HT-29 (cell line): ENCODE measurements at places on chromosomes 4 and X. TPM values are rescaled to one million over a fixed set of nuclear protein-coding genes. Genes with fewer than 3 reads are reported as not detected.
A peak's percentile ranks its signal among the peaks of the same experiment; 100 is the strongest.

Gene ALAS2
- not detected in 2 replicates for total RNA-seq

GRCh38 chr4:134117392-134118183, 84.0 kb downstream of the PABPC4L start:
- no peak for DNase-seq

DNA sequence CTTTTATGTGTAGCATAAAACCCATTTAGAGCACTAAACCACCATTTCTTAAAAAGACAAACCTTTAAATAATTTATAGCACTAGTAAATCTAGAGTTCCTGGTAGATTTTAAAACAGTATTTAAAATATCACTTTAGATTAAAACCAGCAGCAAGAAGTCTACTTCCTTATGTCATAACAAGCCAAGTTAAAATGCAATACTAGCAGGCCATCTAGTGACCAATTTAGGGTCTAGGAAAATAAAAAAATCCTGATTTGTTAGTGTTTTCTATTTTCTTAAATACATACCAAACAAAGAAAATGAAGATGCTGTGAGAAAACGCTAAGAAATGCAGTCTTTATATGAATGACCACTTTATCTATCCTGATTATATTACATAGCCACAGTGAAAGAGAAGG, 53.9 kb downstream of the PAPSS1 start:
- peak; percentile 63 for DNase-seq

DNA sequence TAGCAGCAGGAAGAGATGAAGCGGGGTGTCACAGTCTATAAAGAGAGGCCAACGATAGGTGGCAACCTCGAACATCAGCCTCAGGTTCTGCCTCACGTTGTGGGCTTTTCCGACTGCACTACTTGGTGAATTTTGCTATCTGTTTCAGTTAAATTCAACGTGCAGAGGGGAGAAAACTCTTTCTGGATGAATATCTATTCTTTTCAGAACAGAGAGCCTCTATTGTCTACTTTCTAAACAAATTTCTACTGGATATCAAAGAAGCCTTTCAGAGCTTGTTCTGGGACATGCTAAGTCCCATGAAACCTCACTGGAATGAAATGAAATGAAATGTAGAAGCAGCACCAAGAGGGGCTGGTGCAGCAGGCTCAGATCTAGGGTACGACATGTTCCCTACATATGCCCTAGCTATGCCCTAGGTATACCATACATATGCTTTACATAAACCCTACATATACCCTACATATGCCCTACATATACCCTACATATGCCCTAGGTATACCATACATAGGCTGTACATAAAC, 116.5 kb upstream of the TRIM2 start:
- DNase-seq = no peak

- peak; percentile 2 for DNase-seq
Measured at GRCh38 chrX:38095971-38096529, 89.7 kb downstream of the SYTL5 start.

GRCh38 chr4:85676850-85677590, 202.1 kb downstream of the ARHGAP24 start:
- DNase-seq = no peak

DNA sequence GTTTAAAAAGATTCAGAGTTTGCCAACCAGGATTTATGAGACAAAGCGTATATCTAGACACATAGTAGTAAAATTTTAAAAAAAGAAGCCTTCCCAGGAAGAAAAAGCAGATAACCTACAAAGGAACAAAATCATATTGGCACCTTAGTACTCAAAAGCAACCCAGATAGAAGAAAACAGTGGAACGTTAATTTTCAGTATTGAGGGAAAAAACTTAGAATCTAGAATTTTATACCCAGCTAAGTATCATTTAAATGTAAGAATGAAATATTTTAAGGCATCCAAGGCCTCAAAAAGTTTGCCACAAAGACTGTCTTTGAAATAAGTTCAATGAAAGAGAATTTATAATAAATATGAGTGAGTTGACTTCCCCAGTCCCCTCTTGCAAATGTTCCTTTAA, 96.5 kb upstream of the EOLA2 start:
- no peak for DNase-seq
